ENCODE measurements at places on chromosomes 2 and 18.

DNA sequence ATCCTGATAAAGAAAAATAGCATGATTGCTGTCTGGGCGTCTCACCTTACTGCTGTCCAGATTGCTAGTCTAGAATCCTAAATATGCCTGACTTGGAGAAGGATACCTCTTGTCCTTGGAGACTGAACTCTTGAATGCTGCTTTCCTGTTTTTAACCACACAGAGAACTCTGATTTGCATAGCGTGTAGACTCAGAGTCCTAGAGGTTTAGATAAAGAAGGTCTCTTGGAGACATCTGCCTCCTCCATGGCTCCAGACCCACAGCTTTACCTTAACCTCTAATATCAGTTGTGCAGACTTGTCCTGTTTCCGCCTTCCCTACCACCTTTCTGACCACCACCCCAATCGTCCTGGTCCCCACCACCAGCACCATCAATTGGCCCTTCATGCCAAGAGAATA, 292.6 kb upstream of the CYRIA start:
- no peak for DNase-seq

DNA sequence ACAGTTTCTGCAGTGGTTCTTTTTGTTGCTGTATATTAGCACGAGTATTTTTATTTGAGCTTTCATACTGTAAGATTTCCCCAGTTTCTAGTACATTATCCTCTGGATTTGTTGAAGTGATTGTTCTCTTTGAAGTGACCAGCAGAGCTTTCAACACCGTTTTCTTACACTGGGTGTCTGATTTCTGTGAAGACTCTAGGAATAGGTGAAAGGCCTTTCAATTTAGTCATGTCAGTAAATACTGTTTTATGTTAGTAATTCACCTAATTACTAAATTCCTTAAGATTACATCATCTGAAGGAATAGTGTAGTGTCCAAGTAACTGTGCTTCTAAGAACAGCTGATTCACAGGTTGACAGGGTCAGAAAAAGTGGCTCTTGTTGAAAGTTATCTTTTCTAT, 2.3 kb downstream of the PPM1B start:
- DNase-seq, result no peak

- no peak for DNase-seq
Measured at GRCh38 chr2:221444106-221444505, 128.0 kb downstream of the EPHA4 start.

GRCh38 chr2:72803626-72804320, 22.1 kb downstream of the EXOC6B start:
- no peak for DNase-seq

DNA sequence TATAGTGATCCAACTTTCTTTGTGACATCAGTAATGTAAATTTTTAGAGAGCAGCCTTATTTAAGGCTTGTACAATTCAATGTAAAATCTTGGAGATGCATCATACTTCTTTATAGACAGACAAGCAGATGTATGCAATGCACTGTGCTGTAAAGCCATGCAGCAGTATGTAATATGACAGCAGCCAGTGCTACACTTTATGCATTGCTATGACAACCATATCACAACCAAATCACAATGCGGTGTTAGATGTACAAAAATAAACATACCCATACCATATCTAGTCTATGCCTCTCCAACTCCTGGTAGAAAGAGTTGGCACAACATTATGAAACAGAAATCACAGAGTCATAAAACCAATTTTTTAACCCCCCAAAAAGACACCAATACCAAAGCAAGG, 110.3 kb upstream of the WDSUB1 start:
- no peak for DNase-seq

All from stimulated activated CD8-positive, alpha-beta memory T cell treated with anti-CD3 and anti-CD28 coated beads, Interleukin-15, amount 100 ng/mL, for 24 hours (primary cell).